ENCODE measurements at places on chromosomes 4 and X. TPM values are rescaled to one million over a fixed set of nuclear protein-coding genes. Genes with fewer than 3 reads are reported as not detected.

DNA sequence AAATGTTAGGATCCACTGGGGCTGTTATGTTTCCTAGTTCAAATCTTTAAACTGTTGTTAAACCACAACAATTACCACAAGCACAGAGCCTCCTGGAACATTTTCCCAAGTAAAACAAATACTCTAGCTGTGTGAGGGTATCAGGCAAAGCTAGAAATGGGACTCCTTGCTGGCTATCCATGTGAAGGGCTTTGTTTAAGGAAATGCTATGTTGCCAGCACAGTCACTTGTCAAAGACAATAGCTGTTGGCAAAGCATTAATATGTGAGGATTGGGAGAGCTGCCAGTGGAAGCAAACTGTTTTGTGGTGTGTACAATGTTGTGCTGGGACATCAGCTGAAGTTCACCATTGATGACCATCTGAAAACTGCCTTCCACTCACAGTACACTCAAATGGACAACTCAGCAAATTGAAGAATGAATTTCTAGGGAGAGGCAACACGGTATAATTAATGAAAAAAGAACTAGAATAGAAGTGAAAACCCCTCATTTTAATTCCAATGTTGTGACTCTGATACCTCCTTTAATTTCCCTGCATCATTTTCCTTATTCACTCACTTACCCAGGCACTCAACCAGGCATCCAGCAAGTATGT lies 100.8 kb downstream of the ANXA3 start:
- DNase-seq = peak; percentile 92

NCAPG gene
- total RNA-seq = 16.2 TPM

- no peak for DNase-seq
Measured at GRCh38 chrX:66071126-66071525, 31.2 kb upstream of the VSIG4 start.

TAF7L gene
- total RNA-seq = not detected

NDUFA1 gene
- 52.0 TPM for total RNA-seq

GRCh38 chr4:123198706-123199105 lies 197.9 kb upstream of the SPRY1 start:
- DNase-seq = no peak

- no peak for DNase-seq
Measured at GRCh38 chr4:183057255-183057654, 41.8 kb upstream of the WWC2 start.

ZFP92 gene
- total RNA-seq = 0.51 TPM

- DNase-seq = peak; percentile 52
Measured at GRCh38 chr4:124564121-124564520, 148.4 kb downstream of the ANKRD50 start.

DNA sequence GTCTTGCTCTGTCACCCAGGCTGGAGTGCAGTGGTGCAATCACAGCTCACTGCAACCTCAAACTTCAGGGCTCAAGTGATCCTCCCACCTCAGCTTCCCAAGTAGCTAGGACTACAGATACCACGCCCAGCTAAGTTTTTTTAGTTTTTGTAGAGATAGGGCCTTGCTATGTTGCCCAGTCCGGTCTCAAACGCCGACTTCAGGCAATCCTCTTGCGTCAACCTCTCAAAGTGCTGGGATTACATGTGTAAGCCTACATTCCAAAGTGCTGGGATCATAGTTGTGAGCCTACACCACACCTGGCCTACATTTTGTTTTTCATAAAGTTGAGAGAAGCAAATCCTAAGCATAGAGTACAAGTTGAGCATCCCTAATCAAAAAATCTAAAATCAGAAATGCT lies 42.2 kb downstream of the SMARCA5 start:
- no peak for DNase-seq
